ENCODE measurements at places on chromosomes 6 and 20. TPM values are rescaled to one million over a fixed set of nuclear protein-coding genes. Genes with fewer than 3 reads are reported as not detected.

- DNase-seq: no peak
Measured at GRCh38 chr6:90209527-90209926, 87.1 kb downstream of the BACH2 start.

GRCh38 chr20:63942250-63942951, 13.8 kb downstream of the UCKL1 start:
- DNase-seq: peak; percentile 67

- no peak for DNase-seq
Measured at GRCh38 chr6:25684565-25684964, 32.5 kb downstream of the SCGN start.

OVOL2 gene
- not detected for total RNA-seq

TRIM15 gene
- total RNA-seq: not detected

GSTA4 gene
- total RNA-seq: 7.0 TPM

Measured in Right ventricle myocardium superior (tissue), 1 donor.